ENCODE measurements at places on chromosomes 7 and 10. TPM values are rescaled to one million over a fixed set of nuclear protein-coding genes. Genes with fewer than 3 reads are reported as not detected.
A peak's percentile ranks its signal among the peaks of the same experiment; 100 is the strongest.

DNA sequence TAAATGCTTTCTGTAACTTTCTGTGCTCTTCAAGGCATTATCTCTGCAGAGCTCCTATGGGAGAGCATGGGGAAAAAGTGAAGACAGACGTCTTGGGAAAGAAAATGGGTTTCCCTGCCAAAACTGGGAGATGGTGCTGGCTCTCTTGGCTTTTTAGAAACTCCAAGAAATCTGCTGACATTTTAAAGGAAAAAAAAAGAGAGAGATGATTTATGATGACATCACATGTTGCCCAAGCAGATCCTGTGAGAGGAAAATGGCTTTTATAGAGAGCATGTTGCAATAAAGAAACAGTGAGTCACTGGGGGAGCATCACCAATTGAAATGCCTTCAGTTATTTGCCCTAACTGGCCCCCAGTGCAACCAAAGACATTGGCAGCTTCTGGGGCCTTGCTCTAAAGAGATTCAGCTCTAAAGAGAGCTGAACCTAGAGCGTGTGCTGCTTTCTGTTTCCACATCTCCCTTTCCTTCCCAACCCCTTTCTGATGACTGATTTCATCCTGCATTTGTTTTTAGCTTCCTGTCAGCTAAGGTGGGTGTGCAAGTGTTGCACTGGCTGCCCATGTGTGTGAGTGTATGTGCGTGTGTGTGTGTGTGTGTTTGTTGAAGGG, 37.7 kb downstream of the LRMDA start:
- DNase-seq = peak; percentile 100

HSPA14 gene
- total RNA-seq = 19.7 TPM

ANXA8 gene
- total RNA-seq = 1.5 TPM

C10orf53 gene
- total RNA-seq = not detected
